ENCODE measurements at places on chromosomes 1 and 21.

DNA sequence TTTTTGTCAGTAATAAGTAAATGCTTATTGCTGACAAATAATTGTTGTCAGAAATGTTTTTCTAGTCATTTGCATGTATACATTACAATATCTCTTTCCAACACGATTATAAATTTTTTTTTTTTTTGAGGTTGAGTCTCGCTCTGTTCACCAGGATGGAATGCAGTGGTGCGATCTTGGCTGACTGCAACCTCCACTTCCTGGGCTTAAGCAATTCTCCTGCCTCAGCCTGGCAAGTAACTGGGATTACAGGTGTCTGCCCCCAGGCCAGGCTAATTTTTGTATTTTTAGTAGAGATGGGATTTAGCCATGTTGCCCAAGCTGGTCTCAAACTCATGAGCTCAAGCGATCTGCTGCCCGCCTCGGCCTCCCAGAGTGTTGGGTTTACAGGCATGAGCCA, 72.0 kb upstream of the ATF3 start:
- DNase-seq: no peak

DNA sequence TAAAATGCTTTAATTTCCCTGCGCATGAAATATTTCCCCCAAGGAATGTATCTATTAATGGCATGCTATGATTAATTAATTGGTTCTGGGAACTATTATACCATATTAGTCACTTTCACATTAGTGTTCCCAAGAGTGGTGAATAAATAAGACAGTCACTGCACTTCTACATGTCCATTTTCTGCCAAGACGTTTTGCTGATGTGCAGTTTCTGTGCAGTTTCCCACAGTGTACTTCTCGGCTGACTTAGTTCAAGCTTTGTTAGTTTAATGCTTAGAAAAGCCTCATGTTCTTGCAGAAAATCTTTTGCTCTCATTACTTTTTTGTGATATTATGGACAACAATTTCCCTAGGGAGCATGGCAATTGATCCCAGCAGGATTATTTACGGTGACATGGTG, 1014.5 kb downstream of the BRINP3 start:
- no peak for DNase-seq

GRCh38 chr1:112826217-112826944, 111.2 kb upstream of the PPM1J start:
- no peak for DNase-seq

- DNase-seq: no peak
Observed at GRCh38 chr1:18629659-18630510, 761 bp upstream of the PAX7 start.

GRCh38 chr1:31010086-31010989, 55.2 kb downstream of the PUM1 start:
- peak; percentile 27 for DNase-seq
